Progenitor cell of endocrine pancreas (in vitro differentiated cells): ENCODE measurements at places on chromosomes 5 and 9. TPM values are rescaled to one million over a fixed set of nuclear protein-coding genes. Genes with fewer than 3 reads are reported as not detected.

DNA sequence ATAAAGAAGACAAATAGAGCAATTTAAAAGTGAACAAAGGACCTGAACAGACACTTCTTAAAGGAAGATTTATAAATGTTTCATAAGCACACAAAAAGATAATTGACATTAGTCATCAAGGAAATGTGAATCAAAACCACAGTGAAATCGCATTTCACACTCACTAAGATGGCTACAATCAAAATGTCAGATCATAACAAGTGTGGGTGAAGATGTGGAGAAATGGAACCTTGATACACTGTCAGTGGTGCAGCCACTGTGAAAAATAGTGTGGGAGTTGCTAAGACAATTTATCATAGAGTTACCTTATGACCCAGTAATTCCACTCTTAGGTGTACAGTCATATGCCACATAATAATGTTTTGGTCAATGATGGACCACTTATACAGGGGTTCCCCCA is 54.5 kb upstream of the HTR4 start:
- H3K36me3 ChIP-seq = no peaks in the 10 kb centered on the region
- H3K4me3 ChIP-seq = no peak overlapping the region
- no peak overlapping the region for H3K27ac ChIP-seq
- DNase-seq = no peak

GRCh38 chr5:74625742-74626241 is 14.7 kb downstream of the ENC1 start:
- H3K27me3 ChIP-seq = no peaks in the 10 kb centered on the region
- no peak overlapping the region for H3K27ac ChIP-seq
- peaks cover 46% of the 10 kb centered on the region for H3K4me1 ChIP-seq
- H3K4me3 ChIP-seq = no peak overlapping the region

- peak overlapping the region; percentile 93 for H3K27ac ChIP-seq
- no peaks in the 10 kb centered on the region for H3K36me3 ChIP-seq
- H3K27me3 ChIP-seq = no peaks in the 10 kb centered on the region
These were observed 454.5 kb downstream of the HINT1 start for GRCh38 chr5:130710596-130710995.

Gene PTCH1
- 54.9 and 56.3 TPM in 2 replicates for total RNA-seq

GRCh38 chr9:116653348-116654058 is 33.6 kb upstream of the TRIM32 start:
- no peaks in the 10 kb centered on the region for H3K36me3 ChIP-seq
- no peaks in the 10 kb centered on the region for H3K4me1 ChIP-seq
- H3K27ac ChIP-seq = no peak overlapping the region
- no peak overlapping the region for H3K4me3 ChIP-seq
- DNase-seq = no peak

Gene AGGF1
- total RNA-seq = 26.3 and 28.1 TPM in 2 replicates

DNA sequence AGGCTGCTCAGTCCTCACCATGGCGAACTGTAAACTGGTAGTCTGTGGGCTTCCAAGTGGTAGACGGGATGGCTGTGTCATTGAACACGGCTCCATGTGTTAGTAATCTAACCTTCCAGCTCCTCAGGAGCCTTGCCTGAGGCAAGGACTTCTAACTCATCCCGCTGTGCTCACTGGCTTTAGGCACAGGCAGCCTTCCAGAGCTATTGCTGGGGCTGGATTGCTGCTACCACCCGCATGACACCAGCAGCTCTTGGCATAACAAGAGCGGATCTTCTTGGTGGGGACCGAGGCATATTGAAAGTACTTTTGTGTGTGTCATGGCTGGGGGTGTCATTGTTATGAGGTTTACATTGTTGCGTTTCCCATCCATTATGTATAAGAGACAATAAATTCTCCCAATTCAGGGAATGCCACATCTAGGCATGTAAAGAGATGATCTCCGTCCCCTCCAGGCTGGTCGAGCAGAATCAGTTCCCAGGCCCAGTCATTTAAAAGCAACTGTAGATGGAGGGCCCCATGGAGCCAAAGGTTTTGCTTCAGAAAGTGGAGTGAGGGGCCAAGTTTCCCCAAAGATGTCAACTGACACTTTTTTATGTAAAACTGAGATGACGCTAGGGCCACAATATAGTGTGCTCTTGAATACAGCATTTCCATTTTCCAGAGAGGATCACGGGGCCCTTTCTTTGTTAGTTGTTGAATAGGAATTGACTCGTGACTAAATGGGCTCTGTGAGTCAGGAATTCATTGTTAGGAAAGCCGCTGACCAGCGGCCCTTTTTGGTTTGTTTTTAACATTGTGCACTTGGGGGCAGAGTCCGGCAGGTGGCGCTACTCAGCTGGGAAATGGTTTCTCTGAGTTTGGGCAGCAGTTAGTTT is 759.5 kb downstream of the TAF11L14 start:
- no peak overlapping the region for H3K27ac ChIP-seq
- peaks cover 16% of the 10 kb centered on the region for H3K27me3 ChIP-seq
- no peaks in the 10 kb centered on the region for H3K36me3 ChIP-seq
- H3K4me3 ChIP-seq = no peak overlapping the region
- H3K4me1 ChIP-seq = peaks cover 15% of the 10 kb centered on the region
